Gastrocnemius medialis (tissue), 4 donors: ENCODE measurements at places on chromosomes 13 and 19. TPM values are rescaled to one million over a fixed set of nuclear protein-coding genes. Genes with fewer than 3 reads are reported as not detected.

DNA sequence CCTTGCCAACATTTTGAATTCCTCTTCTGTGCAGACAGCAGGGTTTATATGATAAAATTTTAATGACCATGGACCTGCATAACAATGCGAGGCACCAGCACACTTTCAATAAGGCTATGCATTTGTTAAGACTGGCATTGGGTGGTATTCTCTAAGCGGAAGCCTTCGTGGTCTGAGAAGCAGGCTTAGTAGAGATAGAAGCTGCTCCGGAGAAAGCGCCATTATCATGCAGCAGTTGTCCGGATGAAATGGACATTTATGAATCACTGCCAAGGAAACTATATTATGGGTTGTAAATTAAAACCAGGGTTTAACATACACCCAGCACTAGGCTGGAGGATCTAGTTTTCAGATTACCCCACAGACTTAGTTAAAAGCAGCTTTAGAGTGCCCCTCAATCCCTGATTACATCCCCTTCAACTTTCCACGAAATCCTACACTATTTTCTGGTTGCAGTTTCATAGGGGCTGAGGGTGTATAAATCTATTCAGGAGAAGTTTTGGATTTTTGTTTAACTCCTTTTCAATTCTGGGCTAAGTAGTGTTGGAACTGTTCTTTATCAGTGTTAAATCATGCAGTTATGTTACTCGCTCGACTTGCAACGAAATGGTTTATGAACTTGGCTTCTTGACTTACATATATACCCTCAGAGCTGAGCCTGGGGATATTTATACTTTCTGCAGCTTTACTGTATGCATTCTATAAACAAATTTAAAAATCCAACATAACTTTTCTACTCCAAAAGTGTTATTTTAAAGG lies 193.3 kb downstream of the PCDH9 start:
- no peak overlapping the region for H3K27ac ChIP-seq
- no peaks in the 10 kb centered on the region for H3K36me3 ChIP-seq
- no peaks in the 10 kb centered on the region for H3K27me3 ChIP-seq
- DNase-seq, result no peak

- H3K27me3 ChIP-seq, result no peaks in the 10 kb centered on the region
- H3K4me3 ChIP-seq, result no peak overlapping the region
- DNase-seq, result no peak
- H3K27ac ChIP-seq, result no peak overlapping the region
- no peaks in the 10 kb centered on the region for H3K36me3 ChIP-seq
- H3K4me1 ChIP-seq, result no peaks in the 10 kb centered on the region
Observed at GRCh38 chr19:46287585-46287984, 9.3 kb upstream of the HIF3A start.

DNA sequence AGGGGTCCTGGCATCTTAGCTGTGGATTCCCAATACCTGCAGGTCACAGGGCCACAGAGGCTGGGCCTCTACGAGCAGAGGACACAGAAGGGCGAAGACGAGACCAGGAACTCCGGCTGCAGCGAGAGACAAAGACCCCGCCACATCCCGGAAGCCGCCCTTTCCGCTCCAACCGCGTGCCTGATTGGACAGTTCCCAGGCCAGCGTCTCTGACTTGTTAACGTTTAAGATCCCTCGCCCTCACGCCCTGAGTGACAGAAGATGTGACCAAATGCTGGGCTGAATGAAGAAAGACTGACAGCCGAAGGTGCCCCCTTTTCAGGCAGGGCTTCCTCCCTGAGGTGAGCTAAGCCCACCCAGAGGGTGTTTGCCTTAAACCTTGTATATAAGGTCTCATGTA lies at the start of gene ZNF98:
ZNF98 (minus strand) TSS at position 136 of the 400 bp plus-strand sequence; CDS start at position 14, 122 bp downstream.
- H3K4me3 ChIP-seq, result no peak within 1 kb of the TSS
- H3K27me3 ChIP-seq, result no peaks in the 10 kb centered on the region
- H3K27ac ChIP-seq, result no peak within 1 kb of the TSS

DNA sequence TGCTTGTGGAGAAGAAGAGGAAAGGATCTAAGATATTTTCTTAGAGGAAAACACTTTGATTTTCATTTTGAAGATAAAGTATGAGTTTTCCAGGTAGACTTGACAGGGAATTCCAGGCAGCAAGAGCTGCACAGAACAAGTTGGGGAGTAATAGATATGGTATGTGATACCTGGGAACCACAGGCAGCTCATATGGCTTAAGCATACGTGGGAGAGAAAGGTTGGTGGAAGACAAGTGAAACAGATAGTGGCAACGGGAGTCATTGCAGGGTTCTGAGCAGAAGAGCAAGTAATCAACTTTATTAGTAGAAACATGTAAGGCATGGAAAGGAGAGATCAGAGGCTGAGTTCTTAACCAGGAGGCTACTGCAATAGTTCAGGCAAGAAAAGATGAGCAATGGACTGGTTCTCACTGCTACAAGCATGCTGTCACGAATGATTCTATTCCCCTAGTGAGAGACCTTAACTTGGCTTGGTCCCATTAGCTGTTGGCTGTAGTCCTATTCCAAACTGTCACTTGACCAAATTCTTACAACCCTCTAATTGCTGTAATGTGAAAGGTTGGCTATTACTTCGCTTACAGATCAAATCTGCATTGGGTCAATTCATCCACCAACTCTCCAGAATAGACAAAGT lies 217.9 kb downstream of the VWA8 start:
- H3K36me3 ChIP-seq, result no peaks in the 10 kb centered on the region
- no peak overlapping the region for H3K4me3 ChIP-seq
- H3K4me1 ChIP-seq, result no peaks in the 10 kb centered on the region
- no peak overlapping the region for H3K27ac ChIP-seq

GRCh38 chr13:59566561-59566960 lies 597.2 kb downstream of the DIAPH3 start:
- no peaks in the 10 kb centered on the region for H3K4me1 ChIP-seq
- no peaks in the 10 kb centered on the region for H3K27me3 ChIP-seq
- H3K4me3 ChIP-seq, result no peak overlapping the region
- DNase-seq, result no peak

DNA sequence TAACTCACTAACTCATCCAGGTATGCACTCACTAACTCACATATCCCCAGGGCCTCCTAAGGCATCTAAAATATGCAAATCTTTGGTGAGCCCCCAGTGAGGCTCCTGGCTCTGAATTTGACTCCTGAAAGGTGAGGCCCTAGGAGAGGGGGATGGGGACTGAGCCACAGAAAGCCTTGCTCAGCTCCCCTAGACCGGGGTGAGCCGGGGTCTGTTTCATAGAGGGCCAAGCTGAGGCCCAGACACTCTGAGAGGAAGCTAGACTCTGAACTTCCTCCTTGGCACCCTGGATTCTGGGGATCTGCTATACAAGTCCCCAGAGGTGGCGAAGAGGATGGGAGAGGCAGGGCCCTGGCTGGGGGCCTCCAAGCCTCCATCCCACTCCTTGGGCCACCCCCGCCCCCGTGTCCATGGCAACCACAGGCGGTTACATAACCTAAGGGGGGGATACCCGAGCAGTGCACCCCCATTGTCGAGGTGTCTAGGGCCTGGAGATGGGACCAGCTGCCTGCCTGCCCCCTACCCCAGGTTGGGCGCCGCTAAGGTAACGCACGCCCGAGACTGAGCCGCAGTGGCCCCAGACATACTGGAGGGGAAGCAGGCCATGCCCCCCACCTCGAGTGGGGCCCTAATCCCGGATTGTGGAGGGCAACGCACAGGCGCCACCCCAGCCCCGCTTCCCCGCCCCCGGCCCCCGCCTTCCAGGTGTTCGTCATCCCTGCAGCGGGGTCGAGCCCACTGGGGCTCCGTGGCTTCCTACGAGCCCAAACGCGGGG lies 646 bp downstream of the ABHD8 start:
- no peak for DNase-seq
- peak overlapping the region; percentile 92 for H3K27ac ChIP-seq
- H3K36me3 ChIP-seq, result no peaks in the 10 kb centered on the region
- peak overlapping the region; percentile 93 for H3K4me3 ChIP-seq
- peaks cover 35% of the 10 kb centered on the region for H3K4me1 ChIP-seq

DNA sequence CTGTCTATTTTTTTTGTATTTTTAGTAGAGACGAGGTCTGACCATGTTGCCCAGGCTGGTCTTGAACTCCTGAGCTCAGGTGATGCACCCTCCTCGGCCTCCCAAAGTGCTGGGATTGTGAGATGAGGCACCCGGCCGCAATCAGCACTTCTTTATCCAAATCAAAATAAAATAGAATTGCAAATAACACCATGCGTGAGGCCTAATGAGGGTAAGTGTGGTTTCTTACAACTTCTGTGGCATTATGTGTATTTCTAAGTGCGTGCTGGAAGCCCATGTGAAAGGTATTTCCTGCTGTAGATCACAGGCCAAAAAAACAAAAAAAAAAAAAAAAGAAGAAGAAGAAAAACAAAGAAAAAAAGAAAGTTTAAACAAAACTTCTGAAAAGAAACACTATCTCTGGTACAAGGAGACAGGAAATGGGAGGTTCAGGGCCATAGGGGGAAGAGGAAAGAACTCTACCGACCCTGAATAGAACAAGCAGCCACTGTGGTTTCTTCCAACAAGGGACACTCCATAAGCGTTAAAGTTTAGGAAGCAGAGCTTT lies 3.0 kb upstream of the GRAMD1A start:
- H3K27me3 ChIP-seq, result no peaks in the 10 kb centered on the region
- DNase-seq, result no peak
- no peak overlapping the region for H3K27ac ChIP-seq
- no peak overlapping the region for H3K4me3 ChIP-seq
- H3K36me3 ChIP-seq, result peaks cover 7% of the 10 kb centered on the region
- H3K4me1 ChIP-seq, result peaks cover 37% of the 10 kb centered on the region

GRCh38 chr13:34751492-34751891 lies 190.6 kb upstream of the NBEA start:
- H3K27ac ChIP-seq, result no peak overlapping the region
- DNase-seq, result no peak
- no peaks in the 10 kb centered on the region for H3K27me3 ChIP-seq
- H3K4me1 ChIP-seq, result peaks cover 11% of the 10 kb centered on the region

DNA sequence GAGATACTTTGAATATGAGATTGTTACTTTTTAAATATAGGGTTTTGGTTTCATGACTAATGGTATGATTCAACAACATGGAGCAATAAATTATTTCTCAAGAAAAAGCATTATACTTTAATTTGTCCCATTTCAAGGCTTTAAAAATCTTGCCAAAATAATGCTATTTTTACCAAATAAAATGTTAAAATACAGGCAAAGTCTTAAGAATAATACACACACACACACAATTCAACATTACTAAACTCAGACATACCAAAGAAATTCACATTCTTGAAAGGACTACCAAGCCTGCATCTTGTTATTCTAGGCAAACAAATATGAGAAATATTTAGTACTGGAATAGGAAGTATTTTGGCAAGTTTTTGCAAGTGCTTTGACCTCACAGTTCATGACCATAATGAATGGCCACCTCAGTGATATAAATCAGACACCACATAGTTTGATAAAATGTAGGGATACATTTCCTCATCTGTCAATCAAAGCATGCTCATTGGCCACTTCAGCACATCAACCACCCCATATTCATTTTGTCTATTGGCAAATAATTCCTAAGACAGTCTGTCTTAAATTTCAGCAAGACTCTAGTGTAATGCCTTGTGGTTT lies 107.2 kb downstream of the NALCN start:
- no peaks in the 10 kb centered on the region for H3K27me3 ChIP-seq
- DNase-seq, result no peak
- no peak overlapping the region for H3K4me3 ChIP-seq
- H3K27ac ChIP-seq, result no peak overlapping the region
- H3K36me3 ChIP-seq, result no peaks in the 10 kb centered on the region
- no peaks in the 10 kb centered on the region for H3K4me1 ChIP-seq

- DNase-seq, result no peak
- H3K4me1 ChIP-seq, result no peaks in the 10 kb centered on the region
- H3K4me3 ChIP-seq, result no peak overlapping the region
- H3K27ac ChIP-seq, result no peak overlapping the region
Observed at GRCh38 chr19:37948362-37948761, 41.4 kb downstream of the SIPA1L3 start.

GRCh38 chr13:73235385-73235784 lies 176.6 kb downstream of the KLF5 start:
- H3K27ac ChIP-seq, result no peak overlapping the region
- no peaks in the 10 kb centered on the region for H3K36me3 ChIP-seq
- H3K4me1 ChIP-seq, result no peaks in the 10 kb centered on the region
- no peak for DNase-seq

GRCh38 chr19:11641244-11641643 lies 44.0 kb downstream of the ZNF627 start:
- DNase-seq, result no peak
- no peaks in the 10 kb centered on the region for H3K4me1 ChIP-seq
- H3K36me3 ChIP-seq, result no peaks in the 10 kb centered on the region
- H3K4me3 ChIP-seq, result no peak overlapping the region
- no peak overlapping the region for H3K27ac ChIP-seq

DNA sequence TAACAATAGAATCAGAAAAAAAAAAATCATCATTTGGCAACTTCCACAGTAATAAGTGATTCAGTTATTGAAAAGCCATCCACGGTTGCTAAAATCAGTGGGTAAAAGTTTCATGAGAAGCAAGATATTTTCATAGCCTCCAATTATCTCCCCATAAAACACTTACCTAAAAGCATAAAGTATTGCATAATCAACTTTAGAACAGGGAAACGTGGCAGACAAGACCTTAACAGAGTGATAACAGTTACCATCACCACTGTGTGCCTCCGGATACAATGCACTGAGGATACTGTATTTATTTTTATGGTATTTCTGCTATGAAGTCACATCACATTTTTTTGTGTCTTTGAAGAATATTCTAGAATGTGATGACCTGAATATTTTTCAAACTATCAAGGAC lies 37.0 kb downstream of the ABCC4 start:
- no peaks in the 10 kb centered on the region for H3K36me3 ChIP-seq
- H3K4me3 ChIP-seq, result no peak overlapping the region
- no peak overlapping the region for H3K27ac ChIP-seq
- H3K4me1 ChIP-seq, result no peaks in the 10 kb centered on the region

DNA sequence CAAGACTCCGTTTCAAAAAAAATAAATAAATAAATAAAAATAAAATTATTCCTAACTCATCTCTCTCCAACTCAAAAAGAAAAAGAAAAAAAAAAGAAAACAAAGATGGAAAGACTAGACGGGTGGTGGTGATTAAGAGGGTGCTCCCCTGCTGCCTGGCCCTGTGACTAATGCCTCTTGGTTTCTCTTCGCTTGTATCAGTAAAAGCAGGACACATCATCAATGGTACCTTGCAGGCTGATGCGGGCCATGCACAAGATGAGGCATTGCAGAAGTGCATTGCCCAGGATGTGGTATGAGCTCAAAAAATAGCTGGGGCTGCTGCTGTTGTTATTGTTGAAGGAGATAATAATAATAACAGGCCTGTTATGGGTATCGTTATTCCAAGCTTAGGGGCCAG lies 14.6 kb downstream of the ACER1 start:
- no peak for DNase-seq
- H3K27me3 ChIP-seq, result peaks cover 5% of the 10 kb centered on the region
- no peaks in the 10 kb centered on the region for H3K4me1 ChIP-seq
- H3K27ac ChIP-seq, result no peak overlapping the region
- no peak overlapping the region for H3K4me3 ChIP-seq

Gene ZSCAN4
- total RNA-seq, result not detected

Gene CGB1
- total RNA-seq, result not detected

Gene MYO16
- 0.02 TPM for total RNA-seq

Gene PLIN3
- 53.9 TPM for total RNA-seq

Gene RETN
- total RNA-seq, result not detected

Gene ZNF557
- total RNA-seq, result 3.9 TPM

Gene IZUMO2
- total RNA-seq, result not detected

Gene ZNF587B
- total RNA-seq, result 2.1 TPM

Gene CCDC61
- 2.3 TPM for total RNA-seq
